SHP77 (cell line): ENCODE measurements at places on chromosomes 1 and 21.
A peak's percentile ranks its signal among the peaks of the same experiment; 100 is the strongest.

GRCh38 chr1:201648907-201649721 lies 110.2 kb downstream of the NAV1 start:
- peak; percentile 30 for DNase-seq

GRCh38 chr1:179083533-179083932 lies 1.7 kb downstream of the TOR3A start:
- DNase-seq: no peak

- DNase-seq: no peak
These were observed 72.9 kb upstream of the CD53 start for GRCh38 chr1:110800079-110800478.

DNA sequence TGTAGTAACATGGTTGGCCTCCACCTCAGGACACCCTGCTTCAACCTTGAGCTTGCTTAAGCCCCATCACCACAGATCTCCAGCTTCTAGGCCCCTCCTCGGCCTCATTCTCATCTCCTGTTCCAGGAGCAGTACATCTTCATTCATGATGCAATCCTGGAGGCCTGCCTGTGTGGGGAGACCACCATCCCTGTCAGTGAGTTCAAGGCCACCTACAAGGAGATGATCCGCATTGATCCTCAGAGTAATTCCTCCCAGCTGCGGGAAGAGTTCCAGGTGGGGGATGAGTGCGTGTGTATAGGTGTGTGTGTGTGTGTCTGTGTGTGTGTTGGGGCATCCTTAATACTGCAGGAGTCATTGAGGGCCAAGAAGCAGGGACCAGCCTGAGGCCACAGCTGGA lies 79.6 kb downstream of the PTPRU start:
- DNase-seq: no peak

DNA sequence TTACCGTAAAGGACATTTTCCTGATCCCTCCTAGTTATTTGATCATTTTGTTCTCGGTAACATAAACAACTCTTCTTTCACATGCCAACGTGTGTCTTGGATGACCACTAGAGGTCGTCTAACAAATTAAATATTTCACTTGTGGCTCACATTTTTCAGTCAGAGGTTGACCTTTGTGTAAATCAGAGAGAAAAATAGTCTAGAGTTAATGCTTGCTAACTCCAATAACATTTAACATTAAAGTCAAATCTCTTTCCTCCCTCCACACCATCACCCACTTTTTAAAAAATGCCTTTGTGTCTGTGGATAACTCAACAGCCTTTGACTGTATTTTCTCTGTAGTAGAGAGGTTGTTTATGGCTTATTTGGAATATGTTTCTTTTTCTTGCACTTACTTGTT lies 220.5 kb upstream of the B3GALT2 start:
- DNase-seq: peak; percentile 38

GRCh38 chr21:42003051-42003461 lies 7.1 kb downstream of the ZBTB21 start:
- no peak for DNase-seq

DNA sequence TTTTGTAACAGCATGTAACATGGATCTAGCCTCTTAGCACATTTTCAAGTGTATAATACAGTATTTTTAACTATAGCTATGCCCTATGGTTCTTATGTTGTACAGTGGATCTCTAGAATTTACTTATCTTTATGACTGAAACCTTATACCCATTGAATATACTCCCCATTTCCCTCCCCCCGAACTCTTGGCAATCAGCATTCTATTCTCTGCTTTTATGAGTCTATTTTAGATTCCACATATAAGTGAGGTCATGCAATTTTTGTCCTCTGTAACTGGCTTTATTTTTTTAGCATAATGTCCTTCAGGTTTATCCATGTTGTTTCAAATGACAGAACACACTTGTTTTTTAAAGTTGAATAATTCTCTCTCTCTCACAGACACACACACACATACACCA lies 3.1 kb upstream of the GBP6 start:
- DNase-seq: no peak

- DNase-seq: no peak
These were observed 2.9 kb upstream of the LRP8 start for GRCh38 chr1:53330819-53331218.

DNA sequence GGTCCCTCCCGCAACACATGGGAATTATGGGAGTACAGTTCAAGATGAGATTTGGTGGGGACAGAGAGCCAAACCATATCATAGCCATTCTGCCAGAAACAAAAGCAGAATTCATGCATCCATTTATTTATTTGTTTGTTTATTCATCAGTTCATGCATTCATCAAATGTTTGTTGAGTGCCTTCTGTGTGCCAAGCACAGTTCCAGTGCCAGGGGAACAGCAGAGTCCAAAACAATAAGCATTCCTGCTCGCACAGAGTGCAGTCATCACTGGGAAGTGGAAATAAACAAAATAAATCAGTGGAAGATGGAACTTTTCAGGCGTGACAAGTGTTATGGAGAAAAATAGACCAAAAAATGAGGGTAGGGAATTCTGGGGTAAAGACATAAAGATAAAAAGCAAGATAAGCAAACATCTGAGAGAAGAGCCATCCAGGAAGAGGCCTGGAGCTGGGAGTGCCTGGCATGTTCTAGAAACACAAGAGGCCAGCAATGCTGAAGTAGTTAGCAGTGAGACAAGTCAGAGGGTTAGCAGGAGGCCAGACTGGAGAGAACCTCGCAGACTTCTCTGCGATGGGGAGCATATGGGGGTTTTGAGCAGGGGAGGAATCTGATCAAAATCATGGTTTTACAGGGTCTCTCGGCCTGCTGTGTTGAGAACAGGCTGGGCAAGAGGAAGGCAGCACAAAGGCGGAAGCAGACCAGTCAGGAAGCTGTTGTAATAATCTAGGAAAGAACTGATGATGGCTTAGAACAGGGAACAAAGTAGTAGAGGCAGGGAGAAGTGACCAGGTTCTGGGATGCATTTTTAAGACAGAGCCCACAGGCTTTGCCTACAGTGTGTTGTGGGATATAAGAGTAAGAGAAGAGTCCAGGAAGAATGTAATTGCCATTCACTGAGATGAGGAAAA lies 113.2 kb downstream of the GLUL start:
- DNase-seq: no peak

DNA sequence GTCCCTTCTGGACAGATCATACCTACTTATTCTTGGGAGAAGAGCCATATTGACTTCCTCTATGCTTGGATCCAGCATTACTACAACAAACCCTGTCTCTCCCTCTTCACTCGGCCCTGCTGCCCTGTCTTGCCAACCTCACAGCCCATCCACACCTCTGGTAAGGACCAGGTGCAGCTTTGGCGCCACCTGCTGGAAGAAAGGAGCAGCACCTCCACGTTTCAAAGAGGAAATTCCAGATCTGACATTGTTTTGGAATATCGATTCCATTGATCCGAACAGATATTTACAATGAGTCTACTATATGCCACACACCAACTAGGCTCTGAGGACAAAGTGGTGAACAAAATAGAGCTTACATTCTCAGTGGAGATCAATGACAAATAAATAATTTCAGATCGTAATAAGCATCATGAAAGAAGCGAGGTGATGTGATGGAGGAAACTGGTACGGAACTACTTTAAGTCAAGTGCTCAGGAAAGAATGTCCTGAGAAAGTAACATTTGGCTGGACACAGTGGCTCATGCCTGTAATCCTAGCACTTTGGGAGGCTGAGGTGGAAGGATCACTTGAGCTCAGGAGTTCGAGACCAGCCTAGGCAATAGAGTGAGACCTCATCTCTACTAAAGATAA lies 18.7 kb downstream of the MFSD2A start:
- DNase-seq: peak; percentile 52

DNA sequence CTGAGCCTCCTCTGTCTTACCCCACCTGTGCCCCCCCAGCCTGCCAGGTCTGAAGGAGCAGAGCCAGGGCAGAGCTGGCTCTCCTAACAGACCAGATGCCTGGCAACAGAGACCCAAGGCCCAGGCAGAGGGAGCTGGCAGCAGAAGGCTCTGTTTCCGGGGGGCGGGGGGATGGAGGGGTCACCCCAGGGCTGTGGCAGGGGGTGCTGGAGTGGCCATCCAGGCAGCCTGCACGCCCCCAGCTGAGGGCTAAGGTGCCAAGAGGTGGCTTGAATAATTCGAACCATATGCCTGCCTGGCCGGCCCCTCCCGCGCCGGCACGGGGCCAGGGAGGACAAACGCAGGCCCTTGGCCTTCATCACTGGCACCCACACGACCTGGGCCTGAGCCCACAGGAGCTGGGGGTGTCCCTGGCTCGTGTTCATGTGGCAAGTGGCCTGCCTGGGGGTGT lies 16.0 kb upstream of the PLEKHG5 start:
- no peak for DNase-seq

GRCh38 chr1:169860750-169861149 lies 32.9 kb downstream of the SCYL3 start:
- DNase-seq: no peak

- DNase-seq: peak; percentile 37
These were observed 756 bp downstream of the ANKRD13C start for GRCh38 chr1:70353601-70354331.

DNA sequence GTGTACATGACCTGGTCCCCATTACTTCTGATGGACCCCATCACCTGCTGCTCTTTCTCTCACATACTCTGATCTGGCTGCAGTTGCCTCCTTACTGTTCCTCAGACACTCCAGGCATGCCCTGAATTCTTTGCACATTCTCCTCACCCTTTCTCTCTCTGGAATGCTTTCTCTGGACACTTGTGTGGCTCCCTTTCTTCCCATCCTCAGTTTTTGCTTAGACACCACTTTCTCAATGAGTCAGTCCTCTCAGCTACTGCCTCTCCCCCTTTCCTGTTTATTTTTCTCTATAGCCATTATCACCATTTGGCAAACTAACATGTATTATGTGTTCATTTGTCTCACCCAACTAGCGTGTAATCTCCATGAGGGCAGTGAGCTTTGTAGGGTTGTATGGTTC lies 28.1 kb downstream of the PLXNA2 start:
- DNase-seq: no peak

GRCh38 chr1:57623039-57623790 lies 199.4 kb upstream of the DAB1 start:
- DNase-seq: no peak

DNA sequence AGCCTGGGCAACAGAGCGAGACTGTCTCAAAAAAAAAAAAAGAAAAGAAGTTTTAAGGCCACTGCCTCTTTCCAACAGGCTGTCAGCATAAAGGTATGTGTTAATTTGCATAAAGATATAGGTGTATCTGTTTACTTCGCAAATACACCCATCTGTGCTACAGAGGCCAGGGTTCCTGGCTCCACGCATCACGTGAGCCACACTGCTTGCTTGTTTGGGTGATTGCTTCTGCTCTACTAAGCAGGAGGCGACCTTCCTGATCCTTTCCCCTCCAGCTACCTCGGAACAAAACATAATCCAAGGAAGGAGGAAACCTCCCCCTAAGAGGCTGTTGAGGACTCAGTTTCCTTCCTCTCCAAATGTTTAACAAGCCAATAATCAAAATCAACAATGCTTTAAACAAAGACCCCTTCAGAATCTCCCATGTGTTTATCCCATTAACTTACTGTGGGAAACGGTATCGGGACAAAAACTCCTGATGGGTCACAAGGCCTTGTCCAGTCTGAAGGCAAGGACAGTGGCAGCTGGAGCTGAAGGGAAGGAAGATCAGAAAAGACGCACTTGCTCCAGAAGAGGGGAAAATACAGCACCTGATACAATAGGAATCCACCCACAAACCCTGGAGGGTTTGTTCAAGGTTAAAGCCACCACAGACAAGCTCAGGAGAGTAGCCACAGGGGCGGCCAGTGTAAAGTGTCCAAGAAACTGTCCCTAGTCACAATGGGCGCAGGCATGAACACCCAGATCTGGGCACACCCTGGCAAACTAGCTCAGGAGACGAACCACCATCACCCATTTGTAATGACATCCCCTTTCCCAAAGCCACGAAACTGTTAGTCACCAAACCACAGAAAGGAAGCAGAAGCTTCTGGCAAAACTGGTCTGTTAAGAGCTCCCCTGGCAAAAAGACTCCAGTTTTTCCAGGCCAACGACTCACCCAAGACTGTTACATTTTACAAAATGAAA lies 17.2 kb downstream of the CTNNBIP1 start:
- no peak for DNase-seq

DNA sequence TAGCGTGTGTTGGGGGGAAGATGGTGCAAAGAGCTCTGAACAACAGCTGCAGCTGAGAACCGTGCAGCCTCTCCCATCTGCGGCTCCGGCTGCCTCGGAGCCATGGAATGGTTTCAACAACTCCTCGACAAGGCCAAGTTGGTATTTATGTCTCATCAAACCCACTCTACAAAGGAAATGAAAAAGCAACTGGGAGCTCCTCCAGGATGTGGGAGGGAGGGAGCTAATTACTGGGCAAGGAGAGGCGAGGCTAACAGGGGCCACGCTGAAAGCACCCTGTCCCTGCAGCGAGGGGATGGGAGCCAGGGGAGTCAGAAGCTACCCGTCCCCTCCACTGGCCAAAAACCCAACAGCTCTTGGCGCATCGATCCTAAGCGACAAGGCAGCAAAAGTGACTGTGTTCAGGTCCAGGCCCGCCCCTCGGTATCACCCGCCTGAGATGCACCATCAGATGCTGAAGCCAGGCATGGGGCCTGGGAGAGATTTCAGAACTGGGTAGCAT lies 63.1 kb downstream of the ACOT7 start:
- no peak for DNase-seq

DNA sequence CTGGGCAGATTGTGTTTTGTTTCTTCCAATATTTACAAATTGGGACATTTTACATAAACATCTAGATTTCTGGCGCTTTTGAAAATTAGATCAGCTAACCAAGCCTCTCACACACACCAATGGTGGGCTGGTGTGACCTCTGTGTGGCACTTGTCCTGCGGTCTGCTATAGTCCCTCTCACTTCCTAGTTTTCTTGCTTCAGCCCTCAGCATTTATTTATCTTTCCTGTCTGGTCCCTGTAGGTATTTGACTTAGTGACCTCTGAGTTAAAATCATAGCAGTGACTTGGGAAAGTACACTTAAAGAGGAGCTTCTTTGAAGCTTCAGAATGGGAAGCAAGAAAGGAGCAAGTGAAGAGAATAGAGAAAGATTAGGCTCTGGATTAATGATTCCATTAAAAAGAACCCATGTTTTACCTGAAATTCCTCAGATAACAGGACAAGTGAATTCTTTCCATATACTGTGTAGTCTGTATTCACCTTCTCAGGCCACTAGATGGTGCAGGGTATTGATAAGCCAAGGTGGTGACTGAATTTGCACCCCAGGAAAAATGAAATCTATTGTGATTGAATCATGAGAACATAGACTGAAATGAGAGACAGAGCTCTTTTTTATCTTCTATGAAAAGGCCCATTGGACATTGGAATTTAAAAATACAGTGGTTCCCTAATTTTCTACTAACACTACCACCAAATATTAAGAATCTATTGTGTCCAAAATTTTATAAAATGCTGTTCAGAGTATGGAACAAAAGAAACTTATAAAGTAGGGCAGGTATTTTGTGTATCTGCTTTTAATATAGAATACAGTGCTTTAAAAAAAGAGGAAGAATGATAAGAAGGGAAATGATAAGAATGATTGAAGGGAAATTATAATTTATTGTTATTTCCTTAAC lies 7.1 kb upstream of the DIPK1A start:
- DNase-seq: peak; percentile 23

- no peak for DNase-seq
These were observed 24.3 kb downstream of the SMYD2 start for GRCh38 chr1:214305164-214305751.

- DNase-seq: peak; percentile 34
These were observed 1.2 kb downstream of the EFNA1 start for GRCh38 chr1:155128755-155129473.

- no peak for DNase-seq
These were observed 127.0 kb downstream of the CRB1 start for GRCh38 chr1:197394831-197395608.

- DNase-seq: no peak
These were observed 4.2 kb upstream of the FAM131C start for GRCh38 chr1:16077406-16078245.

- no peak for DNase-seq
These were observed 24.6 kb downstream of the DMAP1 start for GRCh38 chr1:44237721-44238457.

- DNase-seq: no peak
These were observed 521 bp upstream of the CDC7 start for GRCh38 chr1:91499904-91500755.
